ENCODE measurements at places on chromosomes 2 and 18.

- no peaks in the 10 kb centered on the region for H3K27me3 ChIP-seq
- no peak overlapping the region for H3K27ac ChIP-seq
- no peaks in the 10 kb centered on the region for H3K36me3 ChIP-seq
These were observed 54.0 kb downstream of the KLF7 start for GRCh38 chr2:207111757-207112156.

DNA sequence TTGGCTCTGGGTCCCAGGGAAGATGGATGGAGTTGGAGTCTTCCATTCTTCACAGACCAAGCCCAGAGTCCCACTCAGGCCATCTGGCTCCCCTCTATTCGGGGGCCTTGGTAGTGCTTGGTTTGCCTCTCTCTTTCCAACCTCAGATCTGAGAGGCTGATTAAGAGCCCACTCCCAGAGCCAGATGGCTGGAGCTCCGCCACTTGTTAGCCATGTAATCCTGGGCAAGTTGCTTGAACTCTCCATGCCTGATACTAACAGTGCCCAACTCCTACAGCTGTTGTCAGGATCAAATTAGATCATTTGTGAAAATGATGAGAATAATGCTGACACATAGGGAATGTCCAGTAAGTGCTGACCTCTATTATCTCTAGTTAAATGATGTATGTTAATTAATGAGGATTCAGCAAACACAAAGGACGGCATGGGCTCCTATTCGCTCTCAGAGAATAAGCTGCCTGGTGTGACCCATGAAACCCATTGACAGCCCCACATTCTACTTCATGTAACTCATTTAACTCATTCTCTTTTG is 46.6 kb upstream of the SLC14A1 start:
- no peak for DNase-seq
- H3K27ac ChIP-seq, result no peak overlapping the region
- H3K27me3 ChIP-seq, result no peaks in the 10 kb centered on the region
- no peak overlapping the region for H3K4me3 ChIP-seq
- no peaks in the 10 kb centered on the region for H3K36me3 ChIP-seq

- peaks cover 9% of the 10 kb centered on the region for H3K4me1 ChIP-seq
- H3K36me3 ChIP-seq, result no peaks in the 10 kb centered on the region
- DNase-seq, result no peak
- no peak overlapping the region for H3K4me3 ChIP-seq
- H3K27ac ChIP-seq, result no peak overlapping the region
These were observed 75.6 kb downstream of the MAP4K4 start for GRCh38 chr2:101773137-101773536.

GRCh38 chr2:108988796-108989713 is at the start of gene EDAR:
Gene EDAR (minus strand): TSS chr2:108989220. CDS start chr2:108931014, 58,206 bp downstream.
- no peak within 1 kb of the TSS for H3K27ac ChIP-seq
- no peak for DNase-seq
- H3K36me3 ChIP-seq, result no peaks in the 10 kb centered on the region

- no peaks in the 10 kb centered on the region for H3K4me1 ChIP-seq
- H3K27ac ChIP-seq, result no peak overlapping the region
These were observed 11.1 kb downstream of the DNAH6 start for GRCh38 chr2:84527137-84528129.

- H3K27ac ChIP-seq, result no peak overlapping the region
- no peak overlapping the region for H3K4me3 ChIP-seq
- H3K4me1 ChIP-seq, result peaks cover 3% of the 10 kb centered on the region
- no peaks in the 10 kb centered on the region for H3K36me3 ChIP-seq
- H3K27me3 ChIP-seq, result no peaks in the 10 kb centered on the region
These were observed 76.7 kb downstream of the RND3 start for GRCh38 chr2:150410809-150411208.

GRCh38 chr18:79200546-79201268 is 131.5 kb downstream of the ATP9B start:
- no peak overlapping the region for H3K27ac ChIP-seq
- H3K4me3 ChIP-seq, result no peak overlapping the region
- no peaks in the 10 kb centered on the region for H3K27me3 ChIP-seq
- H3K4me1 ChIP-seq, result no peaks in the 10 kb centered on the region
- no peaks in the 10 kb centered on the region for H3K36me3 ChIP-seq
- DNase-seq, result no peak

DNA sequence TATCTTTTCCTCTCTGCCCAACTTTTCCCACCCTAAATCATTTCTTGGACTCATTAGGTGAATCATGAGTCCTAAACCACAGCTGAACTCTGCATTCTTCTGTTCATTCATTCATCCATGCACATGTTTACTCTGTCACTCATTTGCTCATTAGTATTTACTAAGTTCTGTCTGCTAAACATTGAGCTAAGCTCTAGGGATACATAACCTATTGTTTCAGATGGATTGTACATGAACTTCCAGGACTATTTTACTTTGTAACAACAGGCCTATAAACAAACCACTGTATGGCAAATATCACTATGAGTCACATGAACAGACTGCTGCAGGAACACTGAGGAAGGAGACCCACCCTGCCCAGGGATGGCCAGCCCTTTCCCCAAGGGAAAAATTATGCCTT is 14.6 kb upstream of the DYNC2LI1 start:
- no peaks in the 10 kb centered on the region for H3K36me3 ChIP-seq
- no peaks in the 10 kb centered on the region for H3K27me3 ChIP-seq
- H3K4me1 ChIP-seq, result peaks cover 18% of the 10 kb centered on the region
- peak overlapping the region; percentile 77 for H3K27ac ChIP-seq

DNA sequence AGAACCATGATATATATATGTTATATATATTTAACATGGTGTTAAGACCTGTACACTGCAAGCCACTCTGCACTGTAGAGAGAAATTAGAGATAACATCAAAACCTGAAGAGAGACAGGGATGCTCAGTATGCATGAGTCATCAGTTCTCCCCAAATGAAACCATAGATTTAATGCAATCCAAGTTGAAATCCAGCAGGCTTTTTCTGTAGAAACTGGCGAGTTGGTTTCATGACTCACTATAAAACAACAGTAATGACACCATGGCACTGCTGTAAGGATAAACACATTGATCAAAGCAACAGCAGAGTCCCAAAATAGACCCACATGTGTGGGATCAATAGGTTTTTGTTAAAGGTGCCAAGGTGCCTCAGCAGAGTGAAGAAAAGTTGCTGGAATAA is 65.8 kb downstream of the RTP5 start:
- H3K27ac ChIP-seq, result no peak overlapping the region
- peaks cover 6% of the 10 kb centered on the region for H3K4me1 ChIP-seq
- H3K36me3 ChIP-seq, result no peaks in the 10 kb centered on the region

GRCh38 chr18:59813942-59814341 is 85.9 kb upstream of the PMAIP1 start:
- no peak overlapping the region for H3K27ac ChIP-seq
- no peak for DNase-seq
- H3K36me3 ChIP-seq, result no peaks in the 10 kb centered on the region
- H3K4me1 ChIP-seq, result no peaks in the 10 kb centered on the region
- H3K27me3 ChIP-seq, result no peaks in the 10 kb centered on the region
- no peak overlapping the region for H3K4me3 ChIP-seq

- H3K27me3 ChIP-seq, result no peaks in the 10 kb centered on the region
- H3K4me1 ChIP-seq, result no peaks in the 10 kb centered on the region
- H3K36me3 ChIP-seq, result no peaks in the 10 kb centered on the region
- no peak overlapping the region for H3K27ac ChIP-seq
- no peak overlapping the region for H3K4me3 ChIP-seq
These were observed 39.3 kb downstream of the CBLN2 start for GRCh38 chr18:72504866-72505265.

- no peaks in the 10 kb centered on the region for H3K27me3 ChIP-seq
- H3K4me1 ChIP-seq, result no peaks in the 10 kb centered on the region
- no peak overlapping the region for H3K4me3 ChIP-seq
- DNase-seq, result no peak
- no peaks in the 10 kb centered on the region for H3K36me3 ChIP-seq
These were observed 108.1 kb downstream of the RBM43 start for GRCh38 chr2:151153601-151154000.

DNA sequence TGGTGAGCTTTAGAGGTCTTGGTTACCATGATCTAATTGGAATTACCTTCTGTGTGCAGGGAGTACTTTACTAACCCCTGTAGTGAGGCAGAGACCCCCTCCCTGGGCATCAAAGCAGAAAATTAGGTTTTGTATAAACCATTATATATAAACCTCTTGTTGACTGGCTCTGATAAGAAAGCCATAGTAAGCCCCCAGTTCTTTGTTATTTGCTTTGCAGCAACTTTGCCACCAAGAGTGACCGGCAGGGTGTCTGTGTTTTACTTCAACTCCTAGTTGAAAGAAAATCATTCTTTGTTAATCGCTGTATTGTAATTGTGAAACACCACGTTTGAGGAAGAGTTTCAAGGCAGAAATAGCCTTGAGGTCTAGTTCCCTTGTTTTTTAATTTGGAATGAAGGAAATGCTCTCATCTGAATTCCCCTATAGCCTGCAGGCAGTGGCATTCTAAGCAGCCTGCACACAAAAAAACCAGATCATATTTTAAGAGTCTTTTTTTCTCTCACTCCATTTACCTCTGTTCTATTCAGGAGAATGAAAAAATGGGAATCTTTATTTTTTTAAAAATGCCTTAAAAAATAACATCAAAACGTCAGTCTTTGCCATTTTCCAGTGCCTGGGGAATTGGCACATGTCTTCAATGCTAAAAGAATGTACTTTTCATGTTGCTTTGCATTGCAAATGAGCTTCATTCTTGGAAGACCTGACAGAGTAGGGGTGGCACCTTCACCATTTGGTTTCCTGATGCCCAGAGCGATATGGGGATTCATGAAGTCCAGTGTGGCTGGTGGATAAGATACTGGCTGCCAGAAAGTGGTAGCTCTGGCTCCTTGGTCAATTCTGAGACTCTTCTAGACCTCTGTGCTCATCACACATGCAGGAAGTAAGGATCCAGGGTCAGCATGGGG is 338.1 kb downstream of the SLC4A3 start:
- no peak for DNase-seq
- H3K4me1 ChIP-seq, result no peaks in the 10 kb centered on the region
- no peaks in the 10 kb centered on the region for H3K27me3 ChIP-seq

DNA sequence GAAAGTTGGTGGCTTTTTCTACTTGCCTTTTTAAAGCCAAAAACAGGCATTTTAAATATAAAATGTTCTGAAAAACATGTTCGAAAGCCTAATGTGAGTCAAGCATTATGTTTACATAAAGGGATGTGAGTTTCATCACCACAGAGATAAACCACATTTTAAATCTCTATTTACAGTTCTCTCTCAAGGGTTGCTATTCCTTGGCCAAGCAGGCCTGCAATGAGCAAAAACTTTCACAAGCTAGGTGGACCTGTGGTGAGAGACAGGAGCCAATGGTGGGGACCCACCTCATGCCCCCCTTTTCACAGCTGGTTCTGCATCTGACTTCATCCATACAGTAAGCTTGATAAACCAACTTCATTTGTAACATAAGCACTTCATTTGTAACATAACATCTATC is 65.1 kb downstream of the CUL3 start:
- peaks cover 21% of the 10 kb centered on the region for H3K4me1 ChIP-seq
- no peaks in the 10 kb centered on the region for H3K36me3 ChIP-seq
- no peak for DNase-seq
- H3K4me3 ChIP-seq, result no peak overlapping the region
- H3K27ac ChIP-seq, result no peak overlapping the region
- no peaks in the 10 kb centered on the region for H3K27me3 ChIP-seq

DNA sequence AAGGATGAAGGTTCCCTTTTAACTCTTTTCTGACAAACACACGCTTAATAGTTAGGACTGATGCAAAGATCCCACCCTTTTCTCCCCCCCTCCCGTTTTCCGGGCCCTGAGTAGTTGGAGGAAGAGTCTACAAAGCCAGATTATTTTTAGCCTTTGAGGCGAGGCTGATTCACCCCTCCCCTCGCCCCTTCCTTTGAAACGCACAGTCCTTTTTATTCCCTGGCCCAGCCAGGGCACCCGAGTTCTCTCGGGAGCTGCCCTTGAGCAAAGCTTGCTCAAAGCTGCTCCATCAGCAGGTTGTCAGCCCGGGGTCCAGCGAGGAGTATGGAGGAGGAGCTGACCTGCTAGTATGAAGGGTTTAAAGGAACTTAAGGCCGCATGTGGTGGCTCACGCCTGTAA is 47.1 kb upstream of the SPRED2 start:
- no peaks in the 10 kb centered on the region for H3K4me1 ChIP-seq
- no peaks in the 10 kb centered on the region for H3K27me3 ChIP-seq
- H3K4me3 ChIP-seq, result no peak overlapping the region
- no peak for DNase-seq

DNA sequence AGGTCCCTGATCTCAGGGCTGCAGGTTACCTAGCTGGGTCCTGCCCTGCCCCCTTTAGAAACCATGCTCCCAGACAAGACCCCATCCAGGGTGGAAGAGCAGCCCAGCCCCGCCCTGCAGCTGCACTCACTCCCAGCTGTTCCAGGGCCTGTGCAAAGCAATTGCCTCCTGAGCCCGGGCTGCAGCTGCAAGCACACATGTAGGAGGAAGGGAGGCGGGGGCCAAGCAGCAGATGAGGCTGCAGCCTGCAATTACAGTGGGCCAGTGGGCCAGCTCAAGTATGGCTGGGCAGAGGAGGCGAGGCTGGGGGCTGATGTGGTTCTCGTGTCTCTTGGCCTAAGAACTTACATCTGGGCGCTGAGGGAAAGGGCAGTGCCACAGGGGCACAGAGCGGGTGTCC is 65.4 kb upstream of the TUBA3E start:
- no peaks in the 10 kb centered on the region for H3K4me1 ChIP-seq
- H3K27ac ChIP-seq, result no peak overlapping the region
- H3K4me3 ChIP-seq, result no peak overlapping the region

- DNase-seq, result no peak
- H3K4me1 ChIP-seq, result no peaks in the 10 kb centered on the region
- H3K27ac ChIP-seq, result no peak overlapping the region
- H3K27me3 ChIP-seq, result no peaks in the 10 kb centered on the region
- no peaks in the 10 kb centered on the region for H3K36me3 ChIP-seq
- H3K4me3 ChIP-seq, result no peak overlapping the region
These were observed 340.8 kb downstream of the CMPK2 start for GRCh38 chr2:6524691-6525474.

- no peak overlapping the region for H3K4me3 ChIP-seq
- no peaks in the 10 kb centered on the region for H3K36me3 ChIP-seq
- no peaks in the 10 kb centered on the region for H3K4me1 ChIP-seq
- H3K27me3 ChIP-seq, result no peaks in the 10 kb centered on the region
- no peak for DNase-seq
- H3K27ac ChIP-seq, result no peak overlapping the region
These were observed 74.2 kb downstream of the GLI2 start for GRCh38 chr2:120809609-120810440.

DNA sequence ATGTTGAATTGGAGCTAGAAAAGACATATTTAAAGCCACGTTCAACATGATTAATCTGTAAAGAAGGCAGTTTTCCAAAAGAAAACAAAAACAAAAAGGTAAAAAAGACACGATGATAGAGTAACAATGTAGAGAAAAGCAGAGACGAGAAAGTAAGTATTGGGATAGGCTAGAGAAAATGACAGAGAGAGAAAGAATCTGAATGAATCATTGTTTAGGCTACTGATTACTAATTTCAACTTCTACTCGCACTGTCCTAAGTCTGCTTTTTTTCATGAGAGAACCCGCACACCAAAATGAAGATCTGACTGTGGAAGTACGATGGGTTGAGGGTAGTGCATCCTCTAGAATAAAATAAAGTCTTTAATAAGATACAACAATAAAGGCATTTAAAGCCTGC is 1599.2 kb upstream of the TMEFF2 start:
- H3K36me3 ChIP-seq, result no peaks in the 10 kb centered on the region
- DNase-seq, result no peak
- no peak overlapping the region for H3K4me3 ChIP-seq
- no peaks in the 10 kb centered on the region for H3K4me1 ChIP-seq

Measured in Panc1 (cell line).